Heart right ventricle (tissue), 16 donors: ENCODE measurements at places on chromosomes 1 and 21. TPM values are rescaled to one million over a fixed set of nuclear protein-coding genes. Genes with fewer than 3 reads are reported as not detected.

GRCh38 chr21:40938078-40938477, 91.1 kb upstream of the DSCAM start:
- no peak for DNase-seq

DNA sequence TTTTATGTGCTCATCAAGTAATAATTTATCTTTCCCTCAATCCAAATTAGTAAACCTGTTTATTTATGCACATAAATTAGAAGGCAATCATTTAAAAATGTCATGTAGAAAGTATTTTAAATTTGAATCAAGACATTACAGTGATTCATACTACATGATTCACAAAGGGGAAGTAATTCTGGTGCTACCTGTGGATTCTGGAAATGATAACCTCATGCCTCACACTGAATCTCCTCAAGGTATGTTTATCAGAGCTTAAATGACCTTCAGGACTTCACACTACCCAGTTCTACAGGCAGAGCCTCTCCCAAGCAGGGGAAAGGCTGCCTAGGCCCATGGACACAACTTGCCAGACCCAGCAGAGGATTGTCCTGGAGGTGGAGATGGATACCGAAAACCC, 25.2 kb upstream of the TDRD10 start:
- DNase-seq = no peak

ARHGEF10L gene
- total RNA-seq = 52.0 TPM

DNA sequence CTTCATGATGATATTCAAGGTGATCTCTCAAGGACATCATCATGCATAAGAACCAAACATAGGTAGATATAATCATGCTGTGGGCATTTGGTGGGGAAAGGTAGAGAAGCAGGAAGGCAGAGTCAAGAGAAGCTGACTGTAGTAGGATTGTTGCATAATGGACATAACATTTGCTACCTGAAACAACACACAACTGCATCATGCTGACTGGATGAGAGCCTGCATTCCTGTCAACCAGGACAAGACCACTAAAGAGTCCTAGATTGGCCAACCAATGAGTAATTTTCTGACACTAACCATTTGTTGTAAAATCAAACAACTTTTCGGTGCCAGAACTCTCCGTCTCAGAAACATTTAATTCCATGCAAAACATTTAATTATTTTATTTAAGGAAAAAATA, 377.2 kb downstream of the PLPP3 start:
- DNase-seq = no peak

DNA sequence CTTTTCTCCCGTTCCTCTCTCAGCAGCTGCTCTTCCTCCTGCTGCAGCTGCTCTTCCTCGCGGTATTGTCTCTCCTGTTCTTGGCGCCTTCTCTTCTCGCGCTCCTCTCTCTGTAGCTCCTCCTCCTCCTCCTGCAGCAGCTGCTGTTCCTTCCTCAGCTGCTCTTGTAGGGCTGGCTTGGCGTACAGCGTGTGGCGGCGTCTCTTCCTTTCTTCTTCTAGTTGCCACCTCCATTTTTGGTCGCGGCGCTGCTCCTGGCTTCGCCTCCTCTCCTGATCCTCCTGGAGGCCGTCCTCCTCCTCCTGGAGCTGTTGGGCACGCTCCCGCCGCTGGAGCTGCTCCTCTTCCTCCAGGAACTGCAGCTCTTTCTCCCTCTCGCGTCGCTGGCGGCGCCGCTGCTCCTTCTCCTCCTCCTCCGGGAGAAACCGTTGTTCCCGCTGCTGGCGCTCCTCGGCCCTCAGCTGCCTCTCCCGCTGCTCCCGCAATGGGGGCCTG, 4.8 kb downstream of the TCHH start:
- peak; percentile 31 for DNase-seq

DNA sequence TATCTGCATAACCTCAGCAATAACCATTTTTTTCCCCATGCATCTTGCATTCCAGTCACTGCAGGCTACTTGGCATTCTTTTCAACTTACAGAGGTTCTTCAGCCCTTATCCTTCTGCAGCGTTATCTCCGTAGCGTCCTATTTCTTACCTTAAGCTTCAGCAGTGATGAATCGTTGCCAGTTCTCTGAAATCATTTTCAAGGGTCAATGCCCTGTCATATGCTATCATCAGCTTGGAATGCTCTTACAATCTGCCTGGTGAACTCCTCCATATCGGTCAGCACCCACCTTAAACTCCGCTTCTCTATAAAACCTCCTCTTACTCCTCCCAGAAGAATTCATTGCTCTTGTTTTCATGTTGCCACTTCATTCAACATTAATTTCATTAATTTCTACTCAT, 105.1 kb upstream of the DPH5 start:
- DNase-seq = no peak

FAM78B gene
- total RNA-seq = 2.0 TPM

DNA sequence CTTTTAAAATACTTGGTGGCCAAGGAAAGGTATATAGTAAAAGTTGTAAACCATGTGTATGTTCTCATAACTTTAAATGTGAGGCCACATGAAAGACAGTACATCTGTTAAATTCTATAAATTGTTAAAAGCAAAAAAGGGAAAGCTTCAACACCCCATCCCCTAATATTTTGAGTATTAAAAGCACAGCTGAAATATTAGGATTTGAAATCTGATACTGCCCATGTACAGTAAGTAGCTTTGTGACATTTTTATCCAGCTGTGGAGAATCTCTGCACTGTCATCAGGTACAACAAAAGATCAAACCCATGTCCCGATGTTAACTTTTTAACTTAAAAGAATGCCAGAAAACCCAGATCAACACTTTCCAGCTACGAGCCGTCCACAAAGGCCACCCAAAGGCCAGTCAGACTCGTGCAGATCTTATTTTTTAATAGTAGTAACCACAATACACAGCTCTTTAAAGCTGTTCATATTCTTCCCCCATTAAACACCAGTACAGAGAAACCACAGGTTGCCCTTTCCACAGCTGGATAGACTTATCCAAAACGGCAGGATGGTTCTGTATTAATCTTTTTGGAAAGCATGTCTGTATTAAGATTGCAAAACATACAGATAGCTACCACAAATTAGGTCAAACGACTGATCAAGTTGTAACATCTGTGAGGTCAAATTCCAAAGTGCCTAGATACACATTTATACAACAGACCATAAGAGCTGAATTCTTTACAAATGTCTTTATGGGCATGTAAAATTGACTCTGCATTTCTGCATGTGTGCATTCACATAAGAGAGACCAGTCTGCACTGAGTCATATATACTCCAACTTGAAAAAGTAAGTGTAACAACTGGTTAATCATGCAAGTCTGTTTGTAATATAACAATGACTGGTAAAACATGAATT, 5.2 kb downstream of the IRF2BP2 start:
- DNase-seq = no peak

OR2M3 gene
- total RNA-seq = not detected

CFAP45 gene
- 0.38 TPM for total RNA-seq

DNA sequence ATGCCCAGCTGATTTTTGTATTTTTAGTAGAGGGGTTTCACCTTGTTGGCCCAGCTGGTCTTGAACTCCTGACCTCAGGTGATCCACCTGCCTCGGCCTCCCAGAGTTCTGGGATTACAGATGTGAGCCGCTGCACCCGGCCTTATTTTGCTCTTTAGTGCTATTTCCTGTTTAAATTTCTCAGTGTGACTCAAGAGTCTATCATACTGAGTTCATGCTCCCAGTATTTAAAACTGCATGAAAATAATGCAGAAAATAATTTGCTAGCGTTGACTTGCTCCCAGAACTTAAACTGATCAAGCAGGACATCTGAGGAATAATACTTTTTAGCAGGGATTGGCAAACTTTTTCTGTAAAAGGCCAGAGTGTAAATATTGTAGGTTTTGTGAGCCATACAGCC, 86.4 kb upstream of the C1orf21 start:
- DNase-seq = no peak

DNA sequence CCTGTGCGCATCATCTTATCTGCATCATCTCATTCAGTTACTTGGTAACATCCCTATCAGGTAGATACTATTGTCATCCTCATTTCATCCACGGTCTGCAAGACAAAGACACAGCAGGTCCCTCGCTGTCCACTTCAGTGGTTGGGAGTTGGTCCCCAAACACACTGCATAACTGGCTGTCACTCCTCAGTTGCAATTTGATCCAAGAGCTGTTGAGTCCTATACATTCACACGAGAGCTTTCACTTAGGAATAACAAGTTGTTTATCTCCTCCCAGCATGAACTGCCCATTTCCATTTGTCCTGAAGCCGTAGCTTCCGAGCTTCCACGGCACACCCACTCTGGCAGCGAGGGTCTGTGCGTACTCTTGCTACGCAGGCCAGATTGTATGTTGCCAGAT, 472.0 kb downstream of the CAMTA1 start:
- no peak for DNase-seq

GRCh38 chr1:29690156-29690555, 453.8 kb downstream of the PTPRU start:
- DNase-seq = no peak

DNA sequence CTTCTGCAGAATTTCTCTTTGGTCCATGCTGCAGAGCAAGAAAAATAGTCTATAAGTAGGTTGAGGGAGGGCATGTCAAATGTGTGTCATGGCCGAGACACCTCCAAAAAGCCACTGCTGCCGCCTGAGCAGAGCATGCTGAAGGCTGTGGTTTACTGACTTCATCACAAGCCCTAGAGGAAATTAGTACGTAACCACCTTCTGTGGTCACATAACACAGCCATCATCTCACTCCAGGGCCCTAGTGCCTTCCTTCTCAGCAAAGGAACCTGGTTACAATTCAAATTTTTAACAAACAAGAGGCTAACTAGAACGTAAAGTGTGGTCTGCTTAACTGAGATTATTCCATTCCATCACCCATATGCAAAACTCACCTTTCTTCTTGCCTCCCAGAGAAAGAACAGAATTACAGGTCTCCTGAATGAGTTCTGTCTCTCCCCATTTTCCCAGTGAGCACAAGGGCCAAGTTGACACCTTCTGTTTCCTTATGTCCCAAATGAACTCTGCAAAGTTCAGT, at the start of gene PTPN22:
TSS of gene PTPN22 (minus strand) at position 116 of the 517 bp plus-strand sequence.
- DNase-seq = peak; percentile 11

DNA sequence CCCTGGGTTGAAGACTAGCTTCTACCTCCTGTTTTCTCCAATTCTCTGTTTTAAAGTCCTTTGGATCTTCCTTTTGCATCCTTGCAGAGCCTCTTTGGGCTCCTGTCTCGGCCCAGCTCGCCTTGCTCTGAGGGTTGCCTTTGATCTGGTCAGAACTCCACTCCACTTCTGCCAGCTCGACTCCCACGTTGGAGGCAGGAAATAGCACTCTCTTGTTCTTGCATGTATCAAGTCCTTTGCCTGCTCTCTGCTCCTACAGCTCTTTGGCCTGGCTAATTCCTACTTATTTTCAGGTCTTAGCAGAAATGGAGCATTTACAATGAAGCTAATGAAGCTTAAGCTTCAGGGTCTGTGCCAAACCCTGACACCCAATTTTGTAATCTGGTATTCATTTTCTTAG, 21.1 kb upstream of the B3GALNT2 start:
- no peak for DNase-seq

GRCh38 chr1:85449356-85449755, 15.6 kb downstream of the DDAH1 start:
- no peak for DNase-seq

LCE1E gene
- not detected for total RNA-seq

ANKRD35 gene
- 0.29 TPM for total RNA-seq

GRCh38 chr21:32687643-32688345, 40.0 kb downstream of the SYNJ1 start:
- DNase-seq = no peak

DNA sequence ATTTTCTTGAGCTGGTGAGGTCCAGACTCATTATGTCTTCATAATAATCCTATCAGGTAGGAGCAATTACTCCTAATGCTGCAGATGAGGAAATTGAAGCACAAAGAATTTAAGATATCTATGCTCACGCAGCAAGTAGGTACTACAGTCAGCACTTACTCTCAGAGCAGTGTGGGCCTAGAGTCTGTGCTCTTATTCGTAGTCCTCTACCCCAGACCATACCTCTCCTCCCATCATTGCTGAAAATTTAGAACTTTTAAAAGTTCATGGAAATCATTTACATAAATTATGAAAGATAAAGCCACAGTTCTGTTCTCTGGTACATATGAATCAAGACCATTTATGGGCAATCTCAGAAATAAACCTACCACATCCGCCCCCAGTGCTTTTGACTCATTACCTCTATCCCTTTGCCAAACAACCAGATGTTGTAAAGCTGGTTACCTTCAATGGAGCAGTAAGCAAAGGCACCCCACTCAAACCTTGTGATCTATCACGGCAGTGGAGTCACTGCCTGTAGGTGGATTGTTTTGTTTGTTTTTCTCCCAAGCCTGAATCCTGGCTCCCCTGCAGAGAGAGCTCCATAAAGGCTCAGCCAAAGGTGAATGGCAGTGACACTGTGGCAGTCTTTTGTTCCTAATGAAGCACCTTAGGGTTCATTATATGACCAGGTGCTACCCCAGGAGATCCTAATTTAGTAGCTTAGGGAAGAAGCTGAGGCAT, 20.9 kb upstream of the MAN1A2 start:
- no peak for DNase-seq

- no peak for DNase-seq
Observed at GRCh38 chr1:117017062-117017461, 15.5 kb downstream of the CD101 start.

AKR7A3 gene
- 0.40 TPM for total RNA-seq

DNA sequence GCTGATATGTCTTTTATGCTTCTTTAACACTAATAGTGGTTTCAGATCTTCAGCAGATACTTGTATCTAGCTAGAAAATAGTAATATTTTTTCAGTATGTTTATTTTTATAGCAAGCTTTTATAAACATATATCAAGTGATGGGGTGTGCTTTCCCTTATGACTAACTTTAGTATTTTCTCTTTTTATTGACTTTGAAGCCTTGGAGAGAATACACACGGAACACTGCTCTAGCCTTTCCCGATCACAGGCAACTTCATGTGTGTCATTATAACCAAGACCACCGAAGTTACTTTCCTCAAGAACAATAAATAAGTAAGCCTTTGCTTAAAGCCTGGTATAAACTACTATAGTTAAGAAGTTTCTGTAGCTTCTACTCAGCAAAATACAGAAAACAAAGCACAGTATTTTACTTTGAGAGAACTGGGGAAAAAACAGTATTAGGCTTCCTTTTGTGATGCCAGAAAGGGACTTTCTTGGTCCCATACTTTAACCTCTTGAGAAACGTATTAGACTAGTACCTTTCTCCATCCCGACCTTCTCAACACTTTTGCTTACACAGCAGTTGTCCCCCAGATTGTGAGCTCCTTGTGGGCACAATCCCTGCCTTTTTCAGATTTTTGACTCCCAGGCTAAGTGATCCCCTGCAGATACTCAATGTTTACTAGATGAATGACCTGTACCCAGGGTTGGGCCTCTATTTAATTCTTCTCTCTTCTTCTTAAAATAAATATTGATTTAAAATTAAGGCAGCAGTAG, 3.3 kb downstream of the ADSS2 start:
- no peak for DNase-seq

DNA sequence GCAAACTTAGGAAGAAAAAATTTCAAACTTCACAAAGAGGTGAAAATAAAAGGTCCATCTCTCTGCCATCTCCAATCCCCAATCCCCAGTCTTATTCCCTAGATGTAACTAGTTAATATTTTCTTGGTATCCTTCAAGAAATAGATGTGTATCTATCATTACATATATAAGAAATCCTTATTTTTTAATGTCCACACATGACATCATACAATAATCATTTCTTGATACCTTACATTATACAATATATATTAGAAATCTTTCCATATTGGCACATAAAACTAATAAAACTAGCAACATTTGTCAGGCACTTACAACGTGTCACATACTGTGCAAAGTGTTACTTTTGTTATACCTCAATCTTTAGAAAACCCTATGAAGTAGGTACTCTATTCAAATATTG, 16.2 kb downstream of the DOCK7 start:
- DNase-seq = no peak
